Activated CD4-positive, alpha-beta T cell treated with anti-CD3 and anti-CD28 coated beads for 36 hours (primary cell): ENCODE measurements at places on chromosomes 12 and 14. TPM values are rescaled to one million over a fixed set of nuclear protein-coding genes. Genes with fewer than 3 reads are reported as not detected.
A peak's percentile ranks its signal among the peaks of the same experiment; 100 is the strongest.

- DNase-seq = peak; percentile 74
Observed at GRCh38 chr14:24806061-24806678, 172.2 kb upstream of the GZMB start.

- DNase-seq = no peak
Observed at GRCh38 chr14:33505963-33506329, 444.9 kb downstream of the EGLN3 start.

- DNase-seq = no peak
Observed at GRCh38 chr12:67811437-67812361, 163.2 kb downstream of the DYRK2 start.

DNA sequence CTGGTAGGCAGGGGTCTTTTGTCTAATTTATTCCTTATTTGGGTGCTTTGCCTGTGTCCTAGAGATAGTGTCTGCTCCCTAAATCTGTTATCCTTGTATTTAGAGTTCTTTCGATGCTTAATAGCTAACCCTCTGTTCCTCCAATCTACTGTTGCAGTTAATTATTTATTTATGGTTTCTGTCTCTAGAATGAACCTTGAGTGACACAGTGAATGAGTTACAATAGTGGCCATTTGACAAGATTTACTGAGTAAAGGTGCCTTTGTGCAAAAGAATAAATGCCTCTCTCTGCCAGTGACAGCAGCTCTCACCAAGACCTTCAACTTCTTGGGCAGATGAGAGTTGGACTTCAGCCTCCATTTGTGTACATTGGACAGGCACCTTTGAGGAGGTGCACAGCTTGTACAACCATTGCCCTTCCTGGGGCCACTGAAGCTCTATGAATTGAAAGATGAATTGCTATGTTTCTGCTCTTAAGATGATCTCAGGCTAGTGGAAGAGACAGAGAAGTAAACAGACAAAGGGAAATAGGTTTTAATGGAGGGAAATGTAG is 165.9 kb downstream of the DERA start:
- DNase-seq = no peak

GRCh38 chr12:76504606-76505005 is 55.0 kb downstream of the OSBPL8 start:
- no peak for DNase-seq

GRCh38 chr12:89163918-89164317 is 188.4 kb downstream of the DUSP6 start:
- no peak for DNase-seq

DNA sequence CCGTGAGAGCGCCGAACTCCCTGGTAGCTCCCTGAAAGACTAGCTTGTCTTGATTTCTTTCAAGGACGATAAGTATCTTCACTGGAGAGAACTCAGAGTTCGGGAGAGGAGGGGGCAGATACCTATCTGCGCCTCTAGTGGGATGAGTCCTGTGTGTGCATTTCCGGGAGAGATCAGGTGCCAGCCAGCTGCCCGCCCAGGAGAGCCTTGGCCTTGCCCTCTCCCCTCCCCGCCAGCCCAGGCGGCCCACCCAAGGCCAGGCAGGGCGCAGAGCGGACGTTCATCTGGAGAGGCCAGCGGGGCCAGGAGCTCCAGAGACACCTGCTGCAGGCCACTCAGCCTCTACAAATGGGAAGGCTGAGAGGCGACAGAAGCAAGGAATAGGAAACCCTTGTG is 1.0 kb downstream of the CD9 start:
- DNase-seq = no peak

DNA sequence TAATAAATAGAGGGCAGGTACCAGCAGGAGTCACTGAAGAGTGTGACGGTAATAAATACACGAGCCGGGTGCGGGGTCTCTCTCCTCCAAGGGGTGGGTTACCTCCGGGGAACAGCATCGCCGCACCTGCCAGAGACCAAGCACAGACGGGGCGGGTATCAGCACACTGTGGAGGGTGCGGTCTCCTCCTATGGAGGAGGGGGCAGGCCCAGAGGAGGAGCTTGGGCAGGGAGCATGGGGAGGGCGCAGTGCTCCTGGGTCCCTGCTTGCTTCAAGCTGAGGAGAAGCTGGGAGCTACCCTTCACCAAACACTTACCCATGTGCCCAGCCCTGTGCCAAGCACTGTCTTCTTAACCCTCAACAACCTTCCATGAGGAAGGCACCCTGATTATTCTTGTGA is 12.8 kb downstream of the PGF start:
- DNase-seq = no peak

- no peak for DNase-seq
Observed at GRCh38 chr14:81324011-81324410, 76.1 kb downstream of the STON2 start.

DNA sequence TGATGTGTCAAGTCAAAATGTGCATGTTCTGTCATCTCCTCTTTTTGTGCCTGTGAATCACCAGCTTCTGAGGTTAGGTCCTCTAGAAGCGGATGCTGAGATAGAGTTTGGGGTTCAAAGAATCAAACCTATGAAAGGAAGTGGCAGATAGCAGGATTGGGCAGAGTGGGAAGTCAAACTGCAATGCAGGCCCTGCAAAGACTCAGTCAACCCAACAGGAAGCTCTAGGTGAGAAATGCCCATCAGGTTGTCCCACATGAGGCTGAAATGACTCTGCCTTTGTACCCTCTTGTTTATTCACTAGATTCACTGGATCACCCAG is 4.5 kb upstream of the MIA2 start:
- DNase-seq = peak; percentile 76

DNA sequence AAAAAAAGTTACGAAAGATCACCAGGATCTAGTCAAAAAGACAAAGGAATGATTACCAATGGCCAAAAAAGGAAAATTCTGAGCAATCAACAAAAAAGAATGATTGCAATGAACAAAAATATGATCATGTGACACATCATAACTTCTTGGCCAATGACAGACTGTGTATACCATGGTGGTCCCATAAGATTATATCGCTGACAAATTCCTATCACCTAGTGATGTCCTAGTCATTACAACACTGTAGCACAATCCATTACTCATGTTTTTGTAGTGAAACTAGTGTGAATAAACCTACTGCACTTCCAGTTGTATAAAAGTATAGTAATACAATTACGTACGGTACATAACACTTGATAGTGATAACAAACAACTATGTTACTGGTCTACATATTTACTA is 12.3 kb downstream of the SEL1L start:
- DNase-seq = no peak

GRCh38 chr14:60206249-60206670 is 41.1 kb upstream of the DHRS7 start:
- DNase-seq = no peak

DNA sequence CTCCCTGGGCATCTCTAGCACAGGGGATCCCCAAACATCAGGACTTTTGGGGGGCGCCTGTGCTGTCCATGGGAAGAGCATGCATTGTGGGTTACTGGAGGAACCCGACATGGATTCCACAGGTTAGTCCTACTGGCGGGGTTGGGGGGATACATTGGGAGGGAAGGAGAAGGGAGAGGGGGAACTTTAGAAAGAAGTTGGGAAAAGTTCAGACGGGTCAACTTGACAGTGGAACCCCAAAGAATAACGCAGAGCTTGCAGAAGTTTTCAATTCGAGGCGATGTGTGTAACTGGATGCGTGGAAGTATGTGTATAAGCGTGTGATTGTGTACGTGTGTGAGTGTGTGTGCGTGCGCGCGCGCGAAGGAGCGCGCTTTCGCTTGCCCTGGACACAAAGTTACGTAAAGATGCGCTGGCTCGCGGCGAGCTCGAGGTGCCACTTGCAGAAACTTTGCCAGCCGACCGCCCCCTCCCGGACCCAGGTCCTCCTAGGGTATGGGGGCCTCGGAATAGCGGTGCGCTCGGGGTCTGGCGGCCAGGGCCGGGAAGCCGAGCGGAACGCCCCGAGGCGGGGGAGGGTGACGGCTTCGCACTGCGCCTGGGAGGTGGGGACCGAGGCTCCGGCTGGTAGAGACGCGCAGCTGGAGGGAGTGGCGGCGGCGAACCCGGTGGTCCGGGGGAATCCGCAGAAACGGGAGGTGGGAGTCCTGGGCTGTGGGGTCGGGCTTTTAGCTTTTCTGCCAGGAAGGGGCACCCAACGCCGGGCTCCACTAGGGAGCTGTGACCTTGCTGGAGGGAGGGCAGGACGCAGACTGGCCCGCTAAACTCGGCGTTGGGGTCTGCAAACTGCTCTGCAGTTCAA is 669 bp downstream of the RFX4 start:
- peak; percentile 53 for DNase-seq

- no peak for DNase-seq
Observed at GRCh38 chr12:95815632-95816212, 25.2 kb upstream of the NTN4 start.

GRCh38 chr14:61229981-61230380 is 51.2 kb downstream of the TMEM30B start:
- no peak for DNase-seq

- DNase-seq = peak; percentile 14
Observed at GRCh38 chr14:22752422-22752821, 14.1 kb upstream of the OXA1L start.

GRCh38 chr12:2248901-2249381 is 196.2 kb downstream of the CACNA1C start:
- DNase-seq = no peak

DNA sequence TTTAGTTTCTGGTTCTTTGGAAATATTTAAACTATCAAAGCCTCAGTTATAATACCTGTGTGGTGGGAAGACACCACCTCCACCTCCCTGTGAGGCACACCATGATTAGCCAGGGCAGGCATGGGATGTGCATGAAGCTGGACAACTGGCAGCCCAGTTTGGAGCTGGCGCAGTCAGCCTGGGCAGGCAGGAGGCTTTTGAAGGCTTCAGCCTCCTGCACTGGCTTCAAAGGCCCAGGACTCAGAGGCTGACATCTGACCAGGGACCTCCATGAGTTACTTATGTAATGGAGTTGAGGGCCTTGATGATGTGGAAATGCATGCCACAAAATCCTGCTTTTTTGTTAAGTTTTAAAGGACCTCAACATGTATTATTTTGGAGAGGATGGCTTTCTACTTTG is 30.3 kb downstream of the C14orf132 start:
- no peak for DNase-seq

DNA sequence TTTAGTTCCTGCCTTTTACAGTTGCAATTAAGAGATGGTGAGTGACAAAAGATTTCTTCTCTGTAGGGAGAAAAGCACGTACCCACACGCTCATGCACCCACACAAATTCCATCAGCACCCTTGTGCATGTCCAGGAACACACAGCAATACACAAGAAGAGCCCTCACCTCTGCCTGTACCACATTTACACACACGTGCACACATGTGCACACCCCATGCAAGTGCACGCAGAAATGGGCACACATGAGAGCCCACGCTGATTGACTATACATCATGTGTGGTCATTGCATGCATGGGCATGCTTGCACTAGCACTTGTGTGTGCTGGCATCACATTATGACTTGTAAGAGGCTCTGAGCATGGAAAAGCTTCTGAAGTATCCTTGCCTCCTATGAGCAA is 70.5 kb downstream of the SERPINA3 start:
- no peak for DNase-seq

DNA sequence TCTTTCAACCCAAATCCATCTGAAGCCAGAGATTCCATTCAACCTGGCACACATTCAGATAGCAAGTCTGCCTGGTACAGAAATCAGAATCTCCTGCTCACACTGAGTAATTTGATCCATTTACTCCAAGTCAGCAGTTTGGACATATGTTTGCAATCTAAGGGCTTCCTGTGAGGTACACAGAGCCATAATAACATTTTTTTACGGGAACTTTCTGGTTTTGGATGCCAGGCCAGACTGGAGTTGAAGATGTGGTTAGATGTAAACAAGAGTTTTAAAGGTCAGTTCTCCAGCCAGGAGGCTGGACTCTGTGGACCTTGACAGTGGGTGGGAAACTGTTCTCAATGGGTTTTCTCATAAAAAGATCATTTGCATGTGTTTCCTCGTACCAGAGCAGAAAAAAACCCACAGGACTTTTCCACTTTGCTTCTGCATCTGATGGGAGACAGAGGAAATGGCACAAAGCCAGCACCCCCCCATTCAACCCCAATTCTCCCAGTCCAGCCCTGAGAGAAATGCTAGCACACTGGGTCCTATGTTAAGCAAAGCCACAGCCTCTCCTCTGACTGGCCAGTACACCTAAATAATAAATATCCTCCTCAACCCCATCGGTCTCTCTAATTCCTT is 17.7 kb upstream of the TSPAN11 start:
- no peak for DNase-seq

DNA sequence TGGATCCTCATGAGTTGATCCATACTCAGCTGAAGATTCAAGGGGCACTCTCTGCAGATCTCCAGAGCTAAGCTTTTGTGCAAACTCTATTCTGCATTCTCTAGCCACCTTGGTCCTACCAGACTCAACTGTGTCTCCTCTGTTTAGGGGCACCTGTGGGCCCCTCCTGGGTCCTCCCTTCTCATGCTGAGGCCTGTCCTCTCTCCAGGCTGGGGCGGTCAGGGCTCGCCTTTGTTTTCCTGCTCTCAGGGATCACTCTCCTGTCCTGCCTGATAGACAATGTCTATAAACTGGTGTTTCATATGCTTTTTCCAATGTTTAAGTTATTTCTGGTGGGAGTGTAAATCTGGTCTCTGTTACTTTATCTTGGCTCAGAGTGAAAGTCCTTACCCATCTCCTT is 11.6 kb upstream of the KIF26A start:
- no peak for DNase-seq

DNA sequence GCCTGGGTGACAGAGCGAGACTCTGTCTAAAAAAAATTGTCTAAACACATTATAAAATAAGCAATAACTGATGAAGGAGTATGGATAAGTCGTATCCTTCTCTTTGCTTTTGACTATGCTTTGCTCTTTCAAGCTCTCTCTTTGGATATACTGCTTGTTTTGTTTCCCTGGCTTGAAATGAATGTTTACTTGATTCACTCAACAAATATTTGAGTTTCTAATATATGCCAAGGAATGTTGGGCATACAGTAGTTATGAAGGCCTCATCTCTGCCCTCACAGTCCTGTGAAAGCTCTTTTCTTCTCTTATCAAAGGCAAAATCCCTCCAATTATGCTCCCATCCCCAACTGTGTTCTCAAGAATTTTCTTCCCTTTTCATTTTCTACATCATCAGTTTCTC is 123.5 kb downstream of the PTPRR start:
- no peak for DNase-seq

The TC2N gene
- 48.8 TPM for total RNA-seq

The ITGA5 gene
- total RNA-seq = 38.6 TPM

The ARHGEF25 gene
- 2.2 TPM for total RNA-seq

The KLHL33 gene
- 0.09 TPM for total RNA-seq

The LRRK2 gene
- not detected for total RNA-seq

The GALNT8 gene
- total RNA-seq = 0.73 TPM

The GARIN6 gene
- not detected for total RNA-seq

The TMEM179 gene
- total RNA-seq = not detected
